HT-29 (cell line): ENCODE measurements at places on chromosomes 6 and 20. TPM values are rescaled to one million over a fixed set of nuclear protein-coding genes. Genes with fewer than 3 reads are reported as not detected.
A peak's percentile ranks its signal among the peaks of the same experiment; 100 is the strongest.

The CCN2 gene
- total RNA-seq: 29.2 and 32.8 TPM in 2 replicates

The CDH4 gene
- not detected in 2 replicates for total RNA-seq

The GTF3C6 gene
- total RNA-seq: 26.7 and 31.3 TPM in 2 replicates

GRCh38 chr20:63530788-63531160 lies 6.4 kb downstream of the PTK6 start:
- no peak for DNase-seq

- DNase-seq: peak; percentile 80
Observed at GRCh38 chr20:62688855-62689460, 19.7 kb upstream of the NTSR1 start.

DNA sequence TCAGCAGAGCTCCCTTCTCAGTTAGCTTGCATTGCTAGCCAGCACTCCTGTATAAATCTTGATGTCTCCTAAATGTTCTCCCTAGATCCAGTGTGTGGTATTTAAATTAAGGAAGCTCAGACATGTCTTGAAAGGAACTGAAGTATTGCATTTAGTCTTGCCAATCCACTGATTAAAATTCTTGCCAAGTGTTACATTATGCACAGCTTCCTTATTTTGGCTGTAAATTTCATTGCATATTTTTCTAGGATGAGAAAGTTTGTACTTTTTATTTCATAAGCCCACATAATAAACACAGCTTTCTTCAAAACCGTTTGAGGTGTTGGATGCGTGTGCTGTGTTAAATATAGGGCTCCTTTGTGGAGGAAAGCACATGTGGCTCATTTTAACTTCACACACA lies 329.8 kb upstream of the FLRT3 start:
- no peak for DNase-seq

DNA sequence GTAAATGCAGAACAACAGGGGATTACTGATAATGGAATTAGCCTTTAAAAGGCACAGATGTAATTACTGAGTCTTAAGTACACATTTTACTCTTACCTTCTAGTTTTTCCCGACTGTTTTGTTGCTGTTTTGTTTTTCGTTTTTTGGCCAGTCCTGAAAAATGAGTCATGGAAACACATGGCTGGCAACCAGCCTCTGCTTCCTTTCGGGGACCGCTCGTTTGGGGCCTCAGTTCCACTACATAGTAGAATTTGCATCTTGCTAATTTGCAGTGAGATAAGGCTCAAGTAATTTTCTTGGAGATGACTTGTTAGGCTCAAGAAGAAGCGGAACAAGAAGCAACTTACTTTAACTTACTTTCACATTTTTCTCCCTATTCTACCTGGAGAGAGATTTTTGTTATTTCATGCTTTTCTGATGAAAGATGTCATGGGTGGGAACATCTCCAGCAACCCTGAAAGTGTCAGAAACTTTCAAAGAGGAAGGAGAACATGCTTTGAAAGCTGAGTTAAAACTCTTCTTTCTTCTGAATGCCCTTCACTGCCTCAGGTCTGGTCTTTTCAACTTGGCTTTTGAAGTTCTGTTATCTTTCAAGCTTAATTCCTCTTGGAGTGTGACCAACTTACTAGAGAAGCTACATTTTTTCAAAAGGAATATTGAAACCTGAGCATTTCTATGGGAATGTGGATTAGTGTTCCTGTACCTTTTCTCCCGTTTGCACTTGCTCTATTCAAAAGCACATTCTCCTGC lies 71.5 kb upstream of the HDAC2 start:
- DNase-seq: no peak

The TRIM38 gene
- total RNA-seq: 2.5 and 4.0 TPM in 2 replicates

The CALHM4 gene
- not detected in 2 replicates for total RNA-seq

GRCh38 chr20:19725814-19726525 lies 32.1 kb upstream of the RIN2 start:
- DNase-seq: no peak

DNA sequence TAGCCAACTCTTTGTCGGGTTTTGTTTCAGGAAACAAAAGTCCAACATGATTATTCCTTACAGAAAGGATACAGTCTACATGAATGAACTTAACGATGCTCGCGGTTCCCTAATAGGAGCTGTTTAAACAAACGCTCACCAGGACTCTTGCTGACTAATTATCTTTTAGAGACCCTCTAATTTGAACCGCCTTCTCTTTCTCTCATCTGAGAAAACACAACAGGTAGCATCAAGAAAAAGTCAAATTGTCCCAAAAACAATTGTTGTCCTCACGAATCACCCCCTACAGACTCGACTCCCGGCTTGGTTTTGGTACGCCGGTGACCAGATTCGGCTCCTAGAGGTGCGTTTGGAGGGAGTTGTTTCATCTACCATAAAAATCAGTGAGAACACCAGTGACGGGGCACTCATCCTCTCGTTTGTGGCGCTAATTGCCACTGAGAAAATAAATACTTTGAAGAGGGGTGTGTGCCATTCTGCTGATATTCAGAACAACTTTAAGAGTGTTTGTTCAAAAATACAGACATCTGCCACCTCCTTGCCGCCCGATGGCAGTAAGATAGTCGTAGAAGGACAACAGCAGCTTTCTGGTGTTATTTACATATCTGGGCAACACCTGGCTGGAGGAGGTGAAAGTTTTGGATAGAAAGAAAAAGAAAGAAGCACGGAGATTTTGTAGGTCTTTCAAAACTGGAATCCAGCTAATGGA lies 1.1 kb upstream of the SIM1 start:
- DNase-seq: no peak

The TRIM31 gene
- 112 and 119 TPM in 2 replicates for total RNA-seq

The SLC22A2 gene
- total RNA-seq: 0.63 TPM in 1 of 2 replicates, not detected in the other

- DNase-seq: no peak
Observed at GRCh38 chr6:158996856-158997255, 3.1 kb downstream of the RSPH3 start.

DNA sequence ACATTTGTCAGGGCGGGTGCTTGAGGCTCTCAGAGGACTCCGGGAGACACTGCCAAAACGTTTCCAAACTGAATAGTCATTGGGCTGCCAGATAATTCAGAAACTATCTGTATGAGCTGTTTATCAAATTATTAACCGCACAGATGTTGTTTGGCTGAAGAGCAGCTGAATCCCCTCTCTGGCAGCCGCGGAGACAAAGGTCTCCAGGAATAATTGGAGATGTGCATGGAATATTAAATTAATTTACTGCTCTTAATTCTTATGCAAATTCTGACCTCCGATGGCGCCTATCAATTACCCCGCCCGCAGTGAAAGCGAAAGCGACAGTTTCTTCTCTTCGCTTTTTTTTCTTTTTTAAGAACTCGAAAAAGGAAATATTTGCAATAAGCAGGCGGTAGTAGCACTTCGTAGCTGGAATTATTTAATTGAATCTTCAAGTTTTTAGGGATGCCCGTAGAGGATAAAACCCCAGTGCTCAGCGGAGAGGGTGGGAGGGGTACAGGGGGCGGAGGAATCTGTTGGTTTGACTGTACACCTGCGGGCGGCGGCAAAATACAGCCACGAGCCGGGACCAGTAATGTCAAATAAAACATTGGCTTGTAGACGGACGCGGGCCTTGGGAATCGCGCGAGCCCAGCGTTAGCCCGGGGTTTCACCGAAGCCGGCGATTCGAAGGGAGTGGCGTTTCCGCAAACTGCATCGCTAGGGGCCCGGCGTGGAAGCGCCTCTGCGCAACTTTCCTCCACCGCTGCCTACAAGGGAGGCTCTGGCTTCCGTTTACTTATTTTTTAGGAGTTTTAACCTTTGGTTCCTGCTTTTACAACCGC lies 6.2 kb downstream of the LINC00237 start:
- peak; percentile 36 for DNase-seq

The RGS19 gene
- total RNA-seq: 89.2 and 99.8 TPM in 2 replicates

- DNase-seq: no peak
Observed at GRCh38 chr20:36823121-36823520, 49.6 kb upstream of the DSN1 start.

GRCh38 chr20:2285613-2286012 lies 10.2 kb upstream of the TGM3 start:
- DNase-seq: no peak

The BANF2 gene
- total RNA-seq: not detected in 2 replicates

The CSTF1 gene
- total RNA-seq: 44.9 and 49.0 TPM in 2 replicates

DNA sequence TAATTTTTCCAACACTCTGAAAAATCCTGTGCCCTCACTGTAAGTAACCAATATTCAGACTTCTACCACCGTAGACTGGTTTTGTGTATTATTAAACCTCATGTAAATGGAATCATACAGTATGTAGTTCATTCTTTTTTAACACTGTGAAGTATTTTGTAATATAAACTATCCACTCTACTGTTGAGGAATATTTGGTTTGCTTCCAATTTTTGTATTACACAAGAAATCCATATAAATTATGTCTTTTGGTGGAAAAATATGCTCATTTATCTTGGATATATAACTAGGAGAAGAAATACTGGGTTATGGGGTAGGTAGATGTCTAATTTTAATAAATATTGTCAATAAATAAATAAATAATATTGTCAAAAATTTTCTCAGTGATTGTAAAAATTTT lies 116.8 kb downstream of the CHD6 start:
- no peak for DNase-seq
